ENCODE measurements at places on chromosomes 11 and 22.

DNA sequence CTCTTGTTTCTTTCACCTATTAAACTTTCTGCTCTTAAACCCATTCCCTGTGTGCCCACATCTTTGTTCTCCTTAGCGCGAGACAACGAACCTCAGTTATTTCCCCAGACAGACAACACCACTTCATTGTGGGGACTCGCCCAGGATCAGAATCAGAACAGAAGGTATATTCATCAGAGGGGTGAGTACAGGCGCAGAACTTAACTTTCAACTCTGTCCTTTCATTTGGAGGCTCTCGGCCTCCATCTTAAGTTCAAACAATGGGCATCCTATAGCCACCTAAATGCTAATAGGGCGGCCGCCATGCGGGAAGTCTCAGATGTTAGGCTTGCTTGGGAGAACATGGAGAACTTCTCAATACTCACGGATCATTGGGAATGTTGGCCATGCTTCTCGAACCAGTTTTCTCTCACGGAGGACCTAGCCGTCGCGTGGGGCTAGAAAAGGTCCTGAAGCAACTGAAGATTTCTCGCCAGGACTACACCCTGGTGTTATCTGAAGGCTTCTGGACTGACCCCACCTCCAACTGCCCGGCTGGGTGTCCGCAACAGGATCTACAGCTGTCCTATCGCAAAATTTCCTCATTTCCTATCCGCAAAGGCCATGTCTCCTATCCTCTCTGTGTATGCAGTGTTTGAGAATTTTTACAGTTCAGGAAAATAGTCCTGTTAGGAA lies 13.4 kb upstream of the HYLS1 start:
- no peak for DNase-seq

- DNase-seq: no peak
Measured at GRCh38 chr11:43853781-43854180, 26.9 kb upstream of the ALKBH3 start.

DNA sequence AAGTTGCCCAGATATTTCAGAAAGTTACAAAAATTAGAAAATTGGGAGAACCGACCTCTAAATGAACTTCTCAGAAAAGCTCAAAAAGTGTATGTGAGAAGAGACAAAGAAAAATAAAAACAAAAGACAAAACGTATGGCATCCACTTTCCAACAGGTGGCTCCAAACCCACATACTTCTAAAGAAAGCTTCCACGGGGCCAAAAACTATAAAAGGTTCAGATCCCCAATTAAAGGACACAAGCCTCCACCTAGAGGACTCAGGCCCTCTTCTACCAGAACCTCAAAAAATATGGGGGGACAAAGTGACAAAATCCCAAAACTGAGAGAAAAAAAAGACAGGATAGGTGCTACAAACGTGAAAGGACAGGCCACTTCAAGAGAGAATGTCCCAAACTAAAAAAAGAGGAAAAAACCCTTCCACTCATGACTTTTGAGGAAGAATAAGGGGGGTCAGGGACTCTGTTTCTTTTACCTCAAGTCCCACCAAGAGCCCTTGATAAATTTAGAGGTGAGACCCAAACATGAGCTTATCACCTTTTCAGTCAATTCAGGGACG lies 8.8 kb downstream of the SCGB2A1 start:
- DNase-seq: no peak

- DNase-seq: no peak
Measured at GRCh38 chr22:26393929-26394328, 35.1 kb upstream of the ASPHD2 start.

DNA sequence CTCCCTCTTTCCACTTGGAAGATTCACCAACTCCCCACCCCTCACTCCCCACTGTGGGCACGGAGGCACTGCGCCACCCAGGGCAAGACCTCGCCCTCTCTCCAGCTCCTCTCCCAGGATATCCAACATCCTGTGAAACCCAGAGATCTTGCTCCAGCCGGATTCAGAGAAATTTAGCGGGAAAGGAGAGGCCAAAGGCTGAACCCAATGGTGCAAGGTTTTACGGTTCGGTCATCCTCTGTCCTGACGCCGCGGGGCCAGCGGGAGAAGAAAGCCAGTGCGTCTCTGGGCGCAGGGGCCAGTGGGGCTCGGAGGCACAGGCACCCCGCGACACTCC lies 397 bp upstream of the CD44 start:
- no peak for DNase-seq

GRCh38 chr11:35951680-35952079 lies 7.8 kb downstream of the LDLRAD3 start:
- no peak for DNase-seq

- DNase-seq: no peak
Measured at GRCh38 chr11:128841461-128842072, 25.5 kb downstream of the KCNJ1 start.

DNA sequence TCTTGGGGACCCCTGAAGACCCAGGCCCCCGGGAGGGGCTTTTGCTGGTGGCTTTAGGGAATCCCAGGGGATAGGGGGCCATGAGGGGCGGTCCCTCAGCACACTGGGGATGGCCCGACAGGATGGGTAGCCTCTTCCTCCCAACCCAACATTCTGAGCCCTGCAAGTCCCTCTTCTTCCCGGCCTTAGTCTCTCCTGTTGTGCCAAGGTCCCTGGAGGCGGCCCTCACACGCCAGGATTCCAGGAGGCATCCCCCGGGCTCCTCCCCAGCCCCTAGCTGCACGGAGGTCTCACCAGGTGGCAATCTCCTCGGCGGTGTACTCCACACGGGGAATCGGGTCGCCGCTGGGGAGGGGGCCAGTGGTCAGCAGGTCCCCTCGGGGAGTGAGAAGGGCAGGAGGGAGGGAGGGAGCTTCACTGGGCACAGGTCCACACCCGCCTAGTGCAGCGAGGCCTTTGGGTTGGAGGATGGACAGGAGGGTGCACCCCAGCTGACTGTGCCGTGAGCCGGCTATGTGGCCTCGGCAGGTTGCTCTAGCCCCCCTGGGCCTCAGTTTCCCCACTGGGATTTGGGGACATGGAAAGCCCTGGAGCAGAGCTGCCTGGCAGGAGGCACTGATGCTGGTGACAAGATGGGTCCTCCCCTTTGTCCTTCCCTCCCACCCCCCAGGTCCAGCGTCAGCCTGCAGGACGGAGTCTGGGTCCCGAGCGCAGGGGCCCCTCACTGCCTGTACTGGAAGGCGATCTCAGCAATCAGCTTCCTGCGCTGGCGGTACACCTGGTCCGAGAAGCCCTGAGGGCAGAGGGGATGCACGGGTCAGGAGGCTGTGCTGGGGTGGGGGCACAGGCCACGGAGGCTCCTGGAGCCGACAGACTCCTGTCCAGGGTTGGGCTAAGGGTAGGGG lies 4.2 kb downstream of the TH start:
- no peak for DNase-seq

DNA sequence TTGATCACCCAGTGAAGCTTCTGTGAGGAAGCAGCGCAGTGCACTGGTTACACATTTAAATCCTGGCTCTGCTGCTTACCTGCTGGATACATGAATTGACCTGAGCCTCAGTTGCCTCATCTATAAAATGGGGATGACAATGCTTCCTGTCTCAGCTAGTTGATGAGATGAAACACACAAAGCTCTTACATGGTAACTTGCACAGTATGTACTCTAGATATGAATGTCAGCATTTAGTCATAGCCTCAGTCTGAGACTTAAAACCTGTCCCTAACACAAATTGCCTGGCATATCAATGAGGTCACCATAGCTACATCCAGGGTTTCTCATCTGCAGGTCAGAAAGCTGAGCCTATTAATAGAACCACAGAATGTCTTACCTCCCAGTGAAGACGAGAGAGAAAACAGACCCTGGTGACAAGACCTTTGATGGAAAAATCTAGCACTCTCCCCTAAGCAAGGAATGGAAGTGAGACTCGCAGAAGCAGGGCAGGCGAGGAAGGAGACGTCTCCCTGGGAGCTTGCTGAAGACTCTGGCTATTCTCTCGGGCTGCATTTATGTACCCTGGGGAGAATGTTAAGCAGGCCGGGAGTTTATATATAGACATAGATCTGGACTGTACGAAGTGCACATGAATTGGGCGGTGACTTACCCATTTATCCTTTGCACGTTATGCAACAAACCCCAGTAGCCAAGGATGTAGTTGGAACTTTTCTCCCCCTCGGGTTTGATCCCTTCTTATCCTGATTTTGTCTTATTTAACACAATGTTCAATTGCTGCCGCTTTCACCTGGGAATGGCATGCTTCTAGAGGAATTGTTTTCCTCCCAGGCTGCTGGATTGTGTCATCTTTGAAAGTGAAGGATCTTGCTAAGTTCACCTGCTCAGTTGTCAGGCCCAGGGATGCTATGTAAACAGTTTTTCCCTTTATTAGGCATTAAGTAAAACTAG lies 18.0 kb downstream of the SDHAF2 start:
- no peak for DNase-seq

DNA sequence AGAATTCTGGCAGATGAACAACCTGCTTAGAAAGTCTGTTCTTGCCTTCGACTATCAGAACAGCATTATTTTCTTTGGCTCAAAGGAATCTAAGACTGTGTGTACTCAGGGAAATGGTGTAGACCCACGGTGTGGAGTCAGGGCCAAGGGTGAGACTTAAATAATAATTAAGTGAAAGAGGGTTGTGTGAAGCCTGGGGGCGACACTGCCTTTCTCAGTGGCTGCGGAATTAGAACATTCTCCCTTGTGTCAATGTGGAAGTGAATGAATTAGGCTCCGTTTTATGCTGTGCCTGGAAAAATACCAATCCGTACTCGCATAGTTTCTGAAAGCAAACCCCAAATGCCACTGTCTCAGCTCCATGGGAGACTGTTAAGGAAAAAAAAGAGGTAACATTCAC lies 50.7 kb downstream of the NAV2 start:
- DNase-seq: no peak

GRCh38 chr22:30486661-30487115 lies 14.9 kb upstream of the SEC14L3 start:
- DNase-seq: no peak

DNA sequence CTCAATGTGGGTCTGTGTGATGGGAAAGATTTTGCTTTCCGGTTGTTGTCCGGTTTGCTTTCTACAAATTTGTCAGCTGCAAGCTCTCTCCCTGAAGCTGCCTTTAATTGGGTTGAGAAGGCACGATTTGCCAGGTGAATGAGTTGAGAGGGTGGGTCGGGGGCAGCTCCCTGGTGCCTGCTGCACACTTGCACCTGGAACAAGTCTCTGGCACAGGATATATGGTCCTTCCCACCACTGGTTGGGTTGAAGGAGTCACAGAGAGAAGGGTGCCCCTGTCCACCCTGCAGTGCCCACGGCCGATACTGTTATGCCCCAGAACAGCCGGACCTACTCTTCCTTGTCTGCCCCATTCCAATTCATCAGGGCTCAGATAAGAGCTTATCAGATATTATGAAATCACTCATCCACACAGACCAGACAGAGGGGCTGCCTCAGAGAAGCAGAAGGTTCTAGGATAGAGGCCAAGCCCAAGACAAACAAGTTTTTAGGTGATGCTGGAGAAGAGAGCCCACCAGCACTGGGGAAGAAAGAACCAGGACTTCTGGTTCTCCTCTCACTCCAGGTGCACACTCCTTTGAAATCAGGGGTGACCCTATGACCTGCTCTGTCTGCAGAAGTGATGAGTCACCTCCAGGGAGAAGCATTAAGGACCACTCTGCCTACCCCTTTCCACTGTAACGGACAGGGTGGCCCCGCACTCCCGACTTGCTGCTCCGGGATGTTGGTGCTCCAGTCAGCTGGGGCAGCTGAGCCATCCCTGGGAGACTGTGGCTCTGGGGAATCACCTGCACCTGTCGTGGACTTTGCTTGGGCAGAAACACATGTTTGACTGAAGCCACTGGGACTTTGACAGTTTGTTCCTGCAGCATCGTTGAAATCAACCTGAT lies 45.3 kb downstream of the RTL6 start:
- no peak for DNase-seq

DNA sequence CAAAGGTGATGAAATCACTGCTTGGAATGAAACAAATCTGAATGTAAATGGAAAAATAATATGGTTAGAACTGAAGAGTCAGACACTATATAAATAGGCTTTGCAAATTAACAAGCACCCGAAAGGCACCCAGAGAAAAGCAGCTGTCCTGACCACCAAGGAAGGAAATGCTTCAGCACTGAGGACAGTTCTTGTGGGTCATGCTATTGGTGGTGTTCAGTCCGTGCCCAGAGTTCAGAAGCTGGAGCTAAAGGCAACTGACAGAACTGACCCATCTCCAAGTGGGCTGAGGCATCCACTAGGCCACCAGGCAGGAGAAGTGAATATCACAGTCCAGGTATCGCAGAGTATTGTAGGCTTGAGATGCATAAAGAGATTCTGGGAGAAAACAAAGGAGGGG lies 208.9 kb downstream of the OPCML start:
- DNase-seq: no peak

DNA sequence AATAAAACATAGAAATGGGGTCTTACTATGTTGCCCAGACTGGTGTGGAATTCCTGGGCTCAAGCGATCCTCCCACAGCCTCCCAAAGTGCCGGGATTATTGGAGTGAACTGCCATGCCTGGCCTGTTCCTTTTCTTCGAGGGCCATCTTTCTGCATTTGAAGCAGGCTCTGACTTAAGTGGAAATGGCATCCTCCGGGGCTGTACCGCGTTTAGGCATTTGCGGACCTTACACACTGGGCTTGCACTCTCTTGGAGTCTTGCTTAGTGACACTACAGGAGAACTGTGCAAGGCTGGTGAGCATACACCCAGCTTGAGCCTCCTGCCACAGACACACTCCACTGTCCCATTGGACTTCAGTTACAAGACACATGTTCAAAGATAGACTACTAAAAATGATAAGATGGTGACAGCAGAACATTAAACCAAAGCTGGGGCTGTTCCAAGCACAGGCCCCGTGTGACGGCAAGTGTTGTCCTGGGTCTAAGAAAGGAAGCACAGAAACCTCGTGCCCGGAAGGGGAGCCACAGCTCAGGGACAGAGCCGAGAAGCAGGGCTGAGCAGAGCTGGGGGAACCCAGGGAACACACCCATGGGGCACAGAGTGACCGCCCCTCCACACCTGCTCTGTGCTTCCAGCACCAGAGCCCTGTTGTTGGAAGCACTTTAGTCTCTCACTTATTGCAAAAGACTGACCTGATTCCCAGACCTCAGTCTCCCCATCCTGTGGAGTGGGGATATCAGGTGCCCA lies 59.0 kb upstream of the SHANK2 start:
- no peak for DNase-seq

DNA sequence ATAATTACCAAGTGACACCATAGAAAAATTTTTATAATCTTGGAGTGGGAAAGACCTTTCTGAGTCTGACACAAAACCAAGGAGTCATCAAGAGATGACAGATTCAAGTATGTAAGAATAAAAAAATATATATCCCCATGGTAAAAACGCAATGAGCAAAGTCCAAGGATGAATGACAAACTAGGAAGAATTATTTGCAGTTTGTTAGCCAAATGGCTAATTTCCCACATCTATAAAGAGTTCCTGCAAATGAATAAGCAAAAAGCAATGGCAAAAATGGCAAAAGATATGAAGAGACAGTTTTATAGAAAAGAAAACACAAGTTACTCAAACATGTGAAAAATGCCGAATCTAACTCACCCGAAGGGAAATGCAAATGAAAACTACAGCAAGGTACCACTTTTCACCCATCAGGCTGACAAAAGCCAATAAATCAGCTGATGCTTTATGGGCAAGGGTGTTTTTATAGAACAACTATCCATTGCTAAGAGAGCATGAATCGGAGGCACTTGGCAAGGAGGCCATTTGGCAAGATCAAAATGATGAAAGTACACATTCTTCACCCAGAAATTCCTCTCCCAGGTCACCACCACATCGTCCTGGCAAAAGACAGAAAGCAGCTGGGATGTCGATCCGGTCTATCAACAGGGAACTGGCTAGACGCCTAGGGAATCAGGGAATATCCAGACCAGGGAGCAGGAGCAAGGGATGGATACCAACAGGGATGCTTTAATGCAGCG lies 21.1 kb upstream of the KLHL35 start:
- no peak for DNase-seq

GRCh38 chr11:118175993-118176777 lies at the start of gene SCN2B:
Gene SCN2B (minus strand): TSS chr11:118176639. CDS start chr11:118176431, 208 bp downstream.
- no peak for DNase-seq

All from effector CD8-positive, alpha-beta T cell (primary cell).